ENCODE measurements at places on chromosomes 1 and 21. TPM values are rescaled to one million over a fixed set of nuclear protein-coding genes. Genes with fewer than 3 reads are reported as not detected.
A peak's percentile ranks its signal among the peaks of the same experiment; 100 is the strongest.

Gene DNM3
- 1.9 TPM for total RNA-seq

Gene SAMD13
- total RNA-seq: 2.3 TPM

DNA sequence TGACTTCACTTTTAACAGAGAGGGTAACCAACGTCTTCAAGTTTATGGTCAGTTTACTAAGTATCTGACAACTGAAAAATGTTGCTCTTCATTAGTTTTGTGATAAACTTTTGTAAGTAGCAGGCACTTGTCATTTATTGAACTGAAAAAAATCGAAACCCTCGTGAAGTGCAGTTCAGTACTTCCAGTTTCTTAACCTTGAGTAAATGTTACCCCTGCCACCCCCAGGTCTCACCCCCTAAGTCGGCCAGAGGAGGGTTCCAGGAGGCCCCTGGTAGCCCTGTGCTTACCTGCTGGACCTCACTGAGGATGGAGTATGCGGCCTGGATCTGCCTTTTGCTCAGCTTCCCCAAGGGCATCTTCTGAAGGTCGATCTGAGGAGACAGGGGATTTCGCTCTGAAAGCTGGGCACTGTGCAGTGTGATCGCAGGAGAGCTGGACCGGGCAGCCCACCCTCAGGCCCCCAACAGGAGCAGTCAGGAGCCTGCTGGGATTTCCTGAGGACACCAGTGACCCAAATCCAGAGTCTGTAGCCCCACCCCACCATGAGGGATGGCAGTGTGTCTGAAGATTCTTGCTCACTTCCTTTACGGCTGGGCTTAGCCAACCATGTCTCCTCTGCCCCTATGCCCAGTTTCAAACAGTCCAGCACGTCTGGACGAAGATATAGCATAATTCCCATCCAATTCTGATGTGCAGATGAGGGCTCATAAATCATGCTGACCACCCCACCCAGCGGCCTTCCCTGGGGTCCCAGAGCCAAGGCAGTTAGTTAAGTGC, 37.6 kb downstream of the PARP1 start:
- H3K4me1 ChIP-seq: no peaks in the 10 kb centered on the region
- H3K4me3 ChIP-seq: no peak overlapping the region
- peaks cover 89% of the 10 kb centered on the region for H3K36me3 ChIP-seq
- no peak for DNase-seq
- H3K27me3 ChIP-seq: no peaks in the 10 kb centered on the region
- no peak overlapping the region for H3K27ac ChIP-seq

DNA sequence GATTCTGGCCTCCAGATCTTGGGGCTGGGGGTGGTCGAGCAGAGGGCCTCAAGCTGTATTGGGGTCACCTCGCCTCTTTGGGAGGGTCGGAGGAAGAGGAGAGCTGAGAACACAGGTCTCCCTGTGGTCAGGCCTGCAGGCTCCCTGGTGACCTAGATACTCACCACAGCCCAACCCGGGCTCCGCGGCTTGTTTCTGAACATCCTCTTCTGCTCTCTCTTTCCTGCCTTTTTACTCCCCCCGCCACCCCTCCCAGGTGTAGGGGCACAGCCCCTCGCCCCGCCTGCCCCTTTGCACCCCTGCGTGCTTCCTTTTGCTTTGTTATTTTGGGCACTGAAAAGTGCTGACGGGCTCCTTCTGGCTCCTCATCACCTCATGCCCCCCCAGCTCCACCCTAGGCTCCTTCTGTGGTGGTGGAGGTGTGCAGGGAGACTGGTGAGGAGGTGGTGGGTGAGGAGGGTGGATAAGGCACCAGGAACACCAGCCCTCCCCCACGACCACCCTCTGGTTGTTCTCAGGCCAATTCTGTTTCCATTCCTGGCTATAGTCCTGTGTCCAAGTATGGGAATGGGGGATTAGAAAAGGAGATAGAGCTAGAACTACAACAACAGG, 10.6 kb upstream of the LINGO4 start:
- H3K27me3 ChIP-seq: no peaks in the 10 kb centered on the region
- H3K4me3 ChIP-seq: no peak overlapping the region
- H3K4me1 ChIP-seq: 0 out of 2 replicates have a peak, but pooled peaks cover 2% of the 10 kb centered on the region
- H3K36me3 ChIP-seq: no peaks in the 10 kb centered on the region

DNA sequence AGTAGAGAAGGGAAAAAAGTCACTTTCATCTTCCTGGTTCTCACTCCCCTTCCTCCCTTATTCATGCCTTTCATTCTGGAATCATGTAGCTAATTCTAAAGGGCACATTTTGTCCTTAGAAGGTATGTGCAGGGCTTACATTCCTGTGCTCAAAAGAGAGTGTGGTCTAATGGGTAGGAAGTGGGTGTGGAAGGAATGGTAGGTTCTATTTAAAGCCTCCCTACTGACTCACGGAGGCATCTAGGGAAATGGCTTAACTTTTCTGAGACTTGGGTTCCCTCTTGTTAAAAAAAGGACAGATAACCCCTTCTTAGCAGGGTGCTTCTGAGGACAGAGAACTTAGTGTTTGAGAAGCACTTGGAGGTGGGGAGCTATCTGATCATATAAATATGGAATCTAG, 249.3 kb upstream of the DUSP10 start:
- H3K4me3 ChIP-seq: no peak overlapping the region
- no peaks in the 10 kb centered on the region for H3K36me3 ChIP-seq

Gene NHLH1
- 0.70 TPM for total RNA-seq

DNA sequence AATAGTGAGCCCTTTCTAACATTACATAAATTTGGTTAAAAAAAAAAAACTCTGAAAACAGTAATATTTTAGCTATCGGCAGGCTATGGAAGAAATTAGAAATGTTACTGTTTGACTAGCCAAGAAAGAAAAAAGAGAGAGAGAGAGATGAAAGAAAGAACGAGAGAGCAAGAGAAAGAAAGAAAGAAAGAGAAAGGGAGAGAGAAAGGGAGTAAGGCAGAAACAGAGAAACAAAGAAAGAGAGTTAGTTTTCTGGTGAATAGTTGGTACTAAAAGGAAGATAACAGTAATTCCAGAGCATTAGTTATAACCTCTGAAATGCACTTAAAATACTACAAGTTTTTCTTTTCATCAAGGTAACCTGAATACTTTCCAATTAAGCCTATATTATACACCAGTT, 160.3 kb upstream of the HP1BP3 start:
- DNase-seq: no peak
- H3K4me3 ChIP-seq: no peak overlapping the region
- H3K27me3 ChIP-seq: no peaks in the 10 kb centered on the region
- H3K27ac ChIP-seq: peak overlapping the region; percentile 20
- no peaks in the 10 kb centered on the region for H3K36me3 ChIP-seq

DNA sequence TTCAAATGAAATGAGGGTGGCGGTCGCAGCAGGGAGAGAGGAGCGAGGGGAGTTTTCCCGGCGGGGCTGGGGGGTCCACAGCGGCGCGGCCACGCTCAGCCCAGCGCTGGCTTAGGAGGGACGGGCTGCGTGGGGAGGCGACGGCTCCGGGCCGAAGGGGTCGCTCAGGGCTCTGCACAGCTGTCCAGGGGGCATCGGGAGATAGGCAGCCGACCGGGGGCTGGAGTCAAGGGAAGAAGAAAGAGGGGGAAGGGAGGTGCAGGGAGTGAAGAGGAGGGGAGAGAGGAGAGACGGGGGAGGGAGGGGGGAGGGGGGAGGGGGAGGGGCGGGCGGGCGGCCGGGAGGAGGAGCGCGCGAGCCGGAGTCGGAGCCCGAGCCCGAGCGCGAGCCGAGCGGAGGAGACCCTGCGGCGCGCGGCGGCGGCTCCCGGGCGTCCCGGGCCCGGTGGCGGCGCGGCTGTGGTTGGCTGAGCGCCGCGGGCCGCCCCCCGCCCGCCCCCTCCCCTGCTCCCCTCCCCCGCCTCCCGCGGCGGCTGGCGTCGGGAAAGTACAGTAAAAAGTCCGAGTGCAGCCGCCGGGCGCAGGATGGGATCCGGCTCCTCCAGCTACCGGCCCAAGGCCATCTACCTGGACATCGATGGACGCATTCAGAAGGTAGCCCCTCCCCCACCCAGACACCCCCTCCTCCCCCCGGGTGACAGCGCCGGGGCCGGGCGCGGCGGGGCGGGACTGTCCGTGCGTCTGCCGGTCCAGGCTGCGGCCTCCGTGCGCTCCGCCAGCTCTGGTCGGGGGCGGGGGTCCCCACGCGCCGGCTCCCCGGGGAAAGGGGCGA, at the start of gene PDE9A:
Gene PDE9A (plus strand): TSS at position 391 of the 831 bp plus-strand sequence. CDS start 194 bp downstream, at position 585.
- H3K4me3 ChIP-seq: peak within 1 kb of the TSS; percentile 87
- H3K27me3 ChIP-seq: peaks cover 4% of the 10 kb centered on the region
- H3K27ac ChIP-seq: peak within 1 kb of the TSS; percentile 88
- peaks cover 43% of the 10 kb centered on the region for H3K4me1 ChIP-seq
- H3K36me3 ChIP-seq: no peaks in the 10 kb centered on the region

- DNase-seq: no peak
- peaks cover 92% of the 10 kb centered on the region for H3K4me1 ChIP-seq
- H3K27ac ChIP-seq: no peak overlapping the region
- H3K4me3 ChIP-seq: no peak overlapping the region
Measured at GRCh38 chr1:167427848-167428247, 90.5 kb downstream of the CD247 start.

- no peak for DNase-seq
- no peak overlapping the region for H3K27ac ChIP-seq
- H3K27me3 ChIP-seq: 0 out of 2 replicates have a peak, but pooled peaks cover 2% of the 10 kb centered on the region
- H3K4me3 ChIP-seq: no peak overlapping the region
Measured at GRCh38 chr1:50174101-50174500, 65.4 kb downstream of the ELAVL4 start.

Gene DDAH1
- 27.5 TPM for total RNA-seq

DNA sequence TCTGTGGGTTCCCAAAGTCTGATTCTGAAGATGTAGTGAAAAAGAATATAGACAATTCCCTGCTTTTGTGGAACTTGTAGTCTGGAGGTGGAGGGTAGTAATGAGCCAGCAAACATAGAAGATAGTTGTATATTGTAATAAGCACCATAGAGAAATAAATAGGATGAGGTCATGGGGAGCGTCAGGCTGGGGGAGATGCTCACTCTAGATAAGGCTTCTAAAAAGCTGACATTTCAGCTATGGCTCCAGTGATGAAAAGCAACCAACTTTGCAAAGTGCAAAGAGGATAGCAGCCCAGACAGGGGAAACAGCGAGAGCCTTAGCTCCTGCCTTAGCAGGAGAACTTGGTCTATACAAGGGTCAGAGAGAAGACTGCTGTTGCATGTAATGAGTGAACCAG, 98.0 kb upstream of the RALGPS2 start:
- H3K27ac ChIP-seq: no peak overlapping the region
- no peak overlapping the region for H3K4me3 ChIP-seq
- no peaks in the 10 kb centered on the region for H3K36me3 ChIP-seq
- H3K27me3 ChIP-seq: no peaks in the 10 kb centered on the region
- peaks cover 10% of the 10 kb centered on the region for H3K4me1 ChIP-seq

Gene PLD5
- total RNA-seq: 3.4 TPM

- H3K4me1 ChIP-seq: peaks cover 57% of the 10 kb centered on the region
- peak; percentile 97 for DNase-seq
- H3K27ac ChIP-seq: peak within 1 kb of the TSS; percentile 99
- peaks cover 3% of the 10 kb centered on the region for H3K36me3 ChIP-seq
Measured at GRCh38 chr1:196608390-196609369, at the start of gene KCNT2. Gene KCNT2 (minus strand): TSS chr1:196608440. CDS start chr1:196608309, 131 bp downstream.

Gene CYP4Z1
- not detected for total RNA-seq

- peaks cover 21% of the 10 kb centered on the region for H3K4me1 ChIP-seq
- peak overlapping the region; percentile 95 for H3K27ac ChIP-seq
- peak overlapping the region; percentile 88 for H3K4me3 ChIP-seq
- peak; percentile 81 for DNase-seq
- H3K27me3 ChIP-seq: peaks cover 30% of the 10 kb centered on the region
Measured at GRCh38 chr1:248858096-248858890, 592 bp downstream of the ZNF692 start.

- peaks cover 25% of the 10 kb centered on the region for H3K27me3 ChIP-seq
- no peak overlapping the region for H3K4me3 ChIP-seq
- DNase-seq: no peak
- no peak overlapping the region for H3K27ac ChIP-seq
- 0 out of 2 replicates have a peak, but pooled peaks cover 7% of the 10 kb centered on the region for H3K4me1 ChIP-seq
- no peaks in the 10 kb centered on the region for H3K36me3 ChIP-seq
Measured at GRCh38 chr1:19852036-19852435, 30.2 kb upstream of the OTUD3 start.

DNA sequence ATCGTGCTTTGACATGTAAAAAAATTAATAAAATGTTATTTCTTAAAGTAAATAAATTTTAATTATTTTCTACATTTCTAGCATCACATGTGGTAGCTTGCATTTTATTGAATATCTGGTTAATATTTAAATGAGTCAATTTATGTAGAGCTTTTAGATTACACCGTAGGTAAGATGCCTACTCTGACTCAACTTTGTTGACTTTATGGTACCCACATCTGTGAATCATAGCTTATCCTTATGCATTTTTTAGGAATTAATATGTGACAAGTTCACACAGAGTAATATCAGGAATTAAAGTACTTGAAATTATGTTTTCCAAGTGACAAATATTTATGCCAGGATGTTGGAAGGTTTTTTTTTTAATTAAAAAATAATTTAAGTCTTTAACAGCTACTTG, 120.7 kb downstream of the LEPR start:
- H3K27ac ChIP-seq: no peak overlapping the region
- no peak for DNase-seq
- no peaks in the 10 kb centered on the region for H3K36me3 ChIP-seq
- no peaks in the 10 kb centered on the region for H3K27me3 ChIP-seq
- H3K4me1 ChIP-seq: no peaks in the 10 kb centered on the region
- H3K4me3 ChIP-seq: no peak overlapping the region
